ENCODE measurements at places on chromosomes 6 and 20. TPM values are rescaled to one million over a fixed set of nuclear protein-coding genes. Genes with fewer than 3 reads are reported as not detected.

Gene TRIM15
- total RNA-seq, result not detected

Gene SOX4
- 91.0 TPM for total RNA-seq

Gene CCN6
- not detected for total RNA-seq

Gene GSTA4
- 23.3 TPM for total RNA-seq

Gene OTOR
- not detected for total RNA-seq

Gene IER3
- total RNA-seq, result 169 TPM

Gene ENPP5
- not detected for total RNA-seq

Gene NRSN2
- total RNA-seq, result 41.0 TPM
